ENCODE measurements at places on chromosomes 7 and 10.

- no peak for DNase-seq
Observed at GRCh38 chr7:122206985-122207384, 62.9 kb upstream of the AASS start.

- DNase-seq = no peak
Observed at GRCh38 chr7:117401293-117402002, 25.8 kb downstream of the ASZ1 start.

GRCh38 chr10:78893217-78893616 is 175.5 kb upstream of the ZMIZ1 start:
- no peak for DNase-seq

GRCh38 chr7:16561943-16562342 is 35.3 kb downstream of the LRRC72 start:
- DNase-seq = no peak

GRCh38 chr10:5434017-5434753 is 21.8 kb downstream of the NET1 start:
- no peak for DNase-seq

DNA sequence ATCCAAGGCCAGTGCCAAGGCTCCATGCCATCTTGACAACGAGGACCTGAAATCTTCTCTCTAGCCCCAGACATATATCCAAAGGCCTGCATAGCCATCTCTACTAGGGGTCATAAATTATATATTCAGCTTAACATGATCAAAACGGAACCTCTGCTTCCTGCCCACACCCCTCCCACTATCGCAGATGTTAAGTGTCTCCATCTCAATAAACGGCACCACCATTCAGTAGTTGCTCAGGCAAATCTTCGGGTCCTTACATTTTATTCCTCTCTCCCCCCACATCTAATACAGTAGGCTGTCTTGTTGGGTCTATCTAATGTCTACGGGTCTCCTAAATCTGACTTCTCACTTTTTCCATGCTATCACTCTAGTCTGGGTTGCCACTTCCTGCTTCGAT is 201.1 kb upstream of the PLXNA4 start:
- DNase-seq = no peak

- DNase-seq = no peak
Observed at GRCh38 chr10:95504246-95504691, 56.9 kb downstream of the SORBS1 start.

DNA sequence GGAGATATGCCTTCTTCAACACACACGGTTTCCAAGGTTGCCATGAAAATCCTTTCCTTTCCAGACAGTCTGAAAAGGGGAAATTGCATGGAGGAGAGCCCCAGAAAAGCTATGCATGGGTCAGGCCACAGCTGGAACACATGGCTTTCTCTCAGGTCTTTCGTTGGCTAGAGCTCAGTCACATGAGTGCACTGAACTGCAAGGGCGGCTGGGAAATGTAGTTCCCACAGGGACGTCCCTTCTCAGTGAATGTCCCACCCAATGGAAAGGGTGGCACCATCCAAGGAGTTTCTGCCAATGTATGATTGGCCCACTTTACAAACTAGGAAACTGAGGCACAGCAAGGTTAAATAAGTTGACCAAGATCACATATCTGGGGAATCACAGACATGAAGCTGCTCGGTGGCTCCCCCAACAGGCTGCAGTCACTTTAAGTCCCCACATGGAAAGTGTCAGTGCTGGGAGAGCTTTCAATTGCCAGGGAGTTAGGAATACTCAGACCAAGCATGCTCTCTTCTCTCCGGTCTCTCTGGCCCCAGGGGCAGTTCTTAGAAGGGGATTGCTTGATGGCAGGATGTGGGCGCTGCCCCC is 571.3 kb downstream of the GLRX3 start:
- DNase-seq = no peak

DNA sequence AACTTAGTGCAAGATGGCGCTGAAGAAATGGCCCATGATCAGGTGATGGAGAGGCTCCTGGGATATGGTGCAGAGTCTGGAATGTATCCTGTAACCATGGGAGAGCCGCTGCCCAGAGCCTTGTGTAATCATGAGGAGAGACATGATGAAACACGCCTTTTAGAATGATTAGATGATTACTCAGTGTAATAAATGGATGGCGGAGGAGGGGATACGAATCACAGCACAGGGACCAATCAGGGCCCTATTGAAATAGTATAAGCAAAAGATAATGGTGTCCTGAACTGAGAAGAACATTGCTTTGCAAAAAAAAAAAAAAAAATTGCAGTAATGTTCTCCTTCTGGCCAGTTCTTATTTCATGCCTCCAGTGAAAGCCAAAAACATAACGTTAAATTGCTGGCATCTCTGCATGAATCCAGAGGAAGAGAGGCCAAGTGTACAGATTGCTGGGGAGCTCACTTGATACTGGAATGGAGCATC is 668.5 kb upstream of the AUTS2 start:
- no peak for DNase-seq

DNA sequence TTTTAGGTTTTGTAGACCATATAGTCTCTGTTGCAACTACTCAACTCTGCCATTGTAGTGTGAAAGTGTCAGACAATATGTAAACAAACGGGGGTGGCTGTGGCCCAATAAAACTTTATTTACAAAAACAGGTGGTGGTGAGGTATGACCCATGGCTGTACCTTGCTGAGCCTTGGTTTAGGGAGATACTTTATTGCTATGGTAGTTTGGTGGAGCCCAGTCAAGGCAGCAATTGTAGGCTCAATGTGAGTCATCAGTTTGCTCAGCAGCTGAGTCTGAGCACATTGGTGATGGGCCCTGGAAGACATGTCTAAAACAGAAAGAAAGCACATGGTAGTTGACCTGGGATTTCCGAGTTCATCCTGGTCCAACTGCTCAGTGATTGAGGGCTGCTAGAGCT is 242.5 kb downstream of the REEP3 start:
- no peak for DNase-seq

GRCh38 chr10:4718544-4718943 is 107.5 kb upstream of the AKR1E2 start:
- no peak for DNase-seq

GRCh38 chr7:103795107-103795506 is 194.4 kb downstream of the RELN start:
- DNase-seq = no peak

- DNase-seq = no peak
Observed at GRCh38 chr7:3753868-3754267, 452.8 kb downstream of the SDK1 start.

DNA sequence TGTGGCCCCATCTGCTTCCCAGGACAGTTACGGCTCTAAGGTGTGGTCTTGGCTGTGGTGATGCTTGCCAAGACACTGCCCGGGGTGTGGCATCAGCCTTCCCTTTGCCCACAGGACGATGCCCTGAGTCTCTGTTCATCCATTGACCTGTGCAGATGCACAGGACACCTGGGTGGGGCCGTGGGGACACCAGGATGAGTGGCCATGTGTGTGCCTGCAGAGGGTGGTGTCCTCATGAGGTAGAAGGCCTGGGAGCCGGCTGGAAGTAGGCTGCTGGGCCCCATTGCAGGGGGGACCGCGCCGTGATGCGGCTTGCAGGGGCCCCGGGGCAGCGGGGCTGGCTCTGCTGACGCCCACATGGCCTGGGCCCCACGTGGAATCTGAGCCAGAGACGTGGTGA is 22.4 kb upstream of the PWWP2B start:
- no peak for DNase-seq

DNA sequence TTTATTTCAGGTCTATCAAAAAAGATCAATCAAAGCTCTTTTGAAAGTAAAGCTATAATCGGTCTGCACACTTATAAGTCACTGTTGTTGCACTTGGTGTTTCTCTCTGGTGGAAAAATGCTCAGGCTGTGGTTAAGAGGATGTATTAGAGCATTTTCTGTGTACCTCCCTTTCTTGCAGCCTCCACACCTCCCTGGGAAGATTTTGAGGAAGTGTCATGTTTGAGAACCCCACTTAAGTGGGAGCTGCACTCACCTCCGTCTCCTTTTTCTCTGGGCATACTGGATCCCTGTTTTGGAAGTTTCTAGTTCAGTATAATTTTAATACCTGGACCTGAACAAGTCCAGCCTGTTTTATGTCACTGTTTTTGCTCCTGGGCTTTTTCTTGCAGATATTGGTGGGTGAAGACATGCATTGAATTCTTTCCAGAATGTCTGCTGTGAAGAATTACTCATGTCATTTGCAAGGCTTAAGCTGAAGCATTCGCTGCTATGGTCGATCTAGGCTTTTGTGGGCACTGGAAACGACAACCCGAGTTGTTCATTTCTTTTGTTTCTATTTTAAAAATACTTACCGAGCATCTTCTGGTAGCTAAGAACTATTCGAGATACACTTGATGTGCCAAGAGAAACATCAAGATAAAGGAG is 36.6 kb downstream of the TCF7L2 start:
- no peak for DNase-seq

- no peak for DNase-seq
Observed at GRCh38 chr7:136053689-136054485, 76.7 kb upstream of the MTPN start.

DNA sequence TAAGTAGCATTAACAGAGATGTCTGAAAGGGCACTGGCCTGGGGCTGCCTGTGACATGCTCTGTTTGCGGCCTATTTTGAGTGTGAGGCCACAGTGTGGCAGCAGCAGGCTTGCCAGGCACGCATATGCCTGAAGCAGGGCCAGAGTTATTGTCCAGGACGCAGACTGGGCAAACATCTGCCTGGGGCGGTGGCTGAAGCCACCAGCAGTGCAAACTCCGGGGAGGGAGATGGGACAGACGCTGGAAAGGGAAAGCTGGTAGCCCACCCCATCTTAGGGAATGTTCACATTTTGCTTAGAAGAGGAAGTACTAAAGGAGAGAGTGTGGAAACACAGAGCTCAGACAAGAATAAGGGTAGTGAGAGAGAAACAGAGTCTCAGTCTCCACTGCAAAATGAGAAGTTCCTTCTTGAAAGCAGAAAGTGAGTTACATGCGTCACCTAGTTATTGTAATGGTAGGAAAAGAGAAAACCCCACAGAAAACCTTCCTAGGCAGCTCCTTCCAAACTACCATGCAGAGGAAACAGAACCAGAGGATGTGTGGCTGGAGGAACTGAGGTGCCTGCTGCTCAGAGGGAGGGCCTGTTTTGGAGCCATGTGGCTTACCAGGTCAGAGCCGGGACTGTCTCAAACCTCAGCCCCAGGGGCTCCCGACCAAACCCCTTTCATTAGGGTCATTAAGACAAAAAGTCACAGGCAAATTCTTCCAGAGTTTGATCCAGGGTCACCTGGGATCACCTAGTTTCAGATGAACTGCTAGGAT is 14.5 kb downstream of the AKR1B1 start:
- no peak for DNase-seq

- no peak for DNase-seq
Observed at GRCh38 chr10:8066797-8067196, 12.3 kb downstream of the GATA3 start.

DNA sequence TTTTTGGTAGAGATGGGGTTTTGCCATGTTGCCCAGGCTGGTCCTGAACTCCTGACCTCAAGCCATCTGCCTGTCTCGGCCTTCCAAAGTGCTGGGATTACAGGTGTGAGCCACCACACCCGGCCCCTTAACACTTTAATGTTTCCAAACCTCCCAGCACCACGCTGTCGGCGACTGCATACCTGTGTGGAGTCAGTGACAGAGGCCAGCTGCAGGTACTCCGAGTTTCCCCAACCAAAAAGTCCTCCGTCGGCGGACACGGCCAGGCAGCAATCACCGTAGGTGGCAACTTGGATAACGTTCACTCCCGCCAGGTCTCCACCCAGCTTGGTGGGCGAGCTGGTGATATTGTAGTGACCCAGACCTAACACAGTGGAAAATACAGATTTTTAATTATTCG is 15.2 kb downstream of the RCC1L start:
- no peak for DNase-seq

DNA sequence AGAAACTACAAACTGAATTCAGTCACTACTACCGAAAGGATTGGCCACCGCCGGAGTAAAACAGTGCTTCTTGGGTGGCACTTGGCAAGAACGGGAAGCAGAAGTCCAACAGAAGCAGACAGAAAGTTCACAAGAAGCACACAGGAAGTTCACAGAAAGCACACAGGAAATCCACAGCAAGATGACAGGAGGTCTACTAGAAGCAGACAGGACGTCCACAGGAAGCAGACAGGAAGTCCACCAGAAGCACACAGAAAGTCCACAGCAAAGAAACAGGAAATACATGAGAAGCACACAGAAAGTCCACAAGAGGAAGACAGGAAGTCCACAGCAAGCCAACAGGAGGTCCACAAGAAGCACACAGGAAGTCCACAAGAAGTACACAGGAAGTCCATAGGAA is 399.2 kb upstream of the AUTS2 start:
- no peak for DNase-seq

- no peak for DNase-seq
Observed at GRCh38 chr10:96342402-96342801, 16.4 kb downstream of the OPALIN start.

GRCh38 chr7:100467638-100468373 is 3.7 kb upstream of the SPACDR start:
- DNase-seq = no peak

DNA sequence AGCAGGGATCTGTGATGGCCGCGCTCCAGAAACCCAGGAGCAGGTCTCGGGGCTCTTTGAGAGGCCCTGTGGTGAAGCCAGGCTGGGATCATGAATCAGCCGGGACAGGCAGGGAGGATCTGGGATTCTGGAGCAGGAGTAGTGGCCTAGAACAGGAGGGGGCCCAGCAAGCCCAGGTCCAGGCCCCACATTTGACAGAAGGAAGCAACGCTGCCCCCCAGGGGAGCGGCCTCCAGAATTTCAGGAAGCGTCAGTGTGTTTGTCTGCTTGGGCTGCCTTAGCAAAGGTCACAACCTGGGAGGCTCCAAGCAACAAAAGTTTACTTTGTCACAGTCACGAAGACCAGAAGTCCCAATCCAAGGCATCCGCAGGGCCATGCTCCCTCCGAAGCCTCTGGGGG is 36.8 kb downstream of the CLRN3 start:
- DNase-seq = no peak

GRCh38 chr10:86659721-86660453 is 5.5 kb downstream of the OPN4 start:
- DNase-seq = no peak
